ENCODE measurements at places on chromosomes 4 and X.

DNA sequence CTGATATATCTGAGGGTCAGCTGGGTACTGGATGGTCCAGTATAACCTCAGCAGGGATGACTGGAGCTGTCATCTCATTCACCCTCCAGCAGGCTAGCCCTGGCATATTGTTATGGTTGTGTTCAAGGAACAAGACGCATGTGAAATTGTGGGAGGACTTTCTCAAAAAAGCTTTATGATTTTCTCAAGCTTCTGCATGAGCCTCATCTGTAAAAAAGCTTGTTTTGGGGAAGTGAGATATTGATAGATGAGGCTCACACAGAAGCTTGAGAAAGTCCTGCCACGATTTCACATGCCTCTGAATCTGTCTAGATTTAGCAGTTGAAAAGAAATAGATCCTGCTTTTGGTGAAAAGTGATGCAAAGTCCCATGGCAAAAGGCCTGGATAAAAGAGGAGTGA, 93.4 kb downstream of the SPCS3 start:
- no peak for DNase-seq

DNA sequence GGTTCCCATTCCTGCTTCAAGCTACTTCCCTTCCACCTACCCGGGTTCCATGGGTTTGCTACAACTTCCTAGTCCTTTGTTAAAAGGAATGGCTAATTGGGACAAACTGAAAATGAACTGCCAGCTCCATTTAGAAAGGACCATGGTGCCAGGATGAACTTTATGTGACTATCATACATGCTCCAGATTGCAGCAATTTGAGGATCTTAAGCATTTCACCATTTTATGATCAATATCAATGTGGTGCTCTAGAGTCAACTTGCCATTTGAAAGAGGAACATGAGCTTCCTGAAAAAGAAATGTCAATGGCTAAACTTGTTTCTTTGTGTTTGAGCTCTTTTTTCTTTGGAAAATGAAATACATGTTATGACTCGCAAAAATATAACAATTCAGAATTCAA, 92.7 kb upstream of the IL15 start:
- no peak for DNase-seq

DNA sequence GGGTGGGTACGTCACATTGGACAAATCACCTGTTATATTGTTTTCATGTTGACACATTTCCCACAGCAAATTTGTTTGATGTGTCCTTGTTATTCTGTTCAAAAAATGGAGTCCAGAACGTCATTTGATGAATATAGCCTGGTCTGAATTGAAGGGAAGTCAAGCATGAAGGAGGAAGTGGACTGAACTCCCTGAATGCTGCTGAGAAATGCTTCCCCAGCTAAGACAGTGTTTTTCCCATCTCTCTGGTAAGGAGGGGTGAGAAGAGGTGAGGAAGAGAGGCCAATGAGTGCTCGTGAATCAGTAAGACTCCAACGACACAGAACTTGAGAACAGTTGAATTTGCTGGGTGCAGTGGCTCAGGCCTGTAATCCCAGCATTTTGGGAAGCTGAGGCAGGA, 127.4 kb downstream of the RBM47 start:
- DNase-seq: no peak

- DNase-seq: no peak
Observed at GRCh38 chr4:2334826-2335728, 73.2 kb upstream of the MXD4 start.

DNA sequence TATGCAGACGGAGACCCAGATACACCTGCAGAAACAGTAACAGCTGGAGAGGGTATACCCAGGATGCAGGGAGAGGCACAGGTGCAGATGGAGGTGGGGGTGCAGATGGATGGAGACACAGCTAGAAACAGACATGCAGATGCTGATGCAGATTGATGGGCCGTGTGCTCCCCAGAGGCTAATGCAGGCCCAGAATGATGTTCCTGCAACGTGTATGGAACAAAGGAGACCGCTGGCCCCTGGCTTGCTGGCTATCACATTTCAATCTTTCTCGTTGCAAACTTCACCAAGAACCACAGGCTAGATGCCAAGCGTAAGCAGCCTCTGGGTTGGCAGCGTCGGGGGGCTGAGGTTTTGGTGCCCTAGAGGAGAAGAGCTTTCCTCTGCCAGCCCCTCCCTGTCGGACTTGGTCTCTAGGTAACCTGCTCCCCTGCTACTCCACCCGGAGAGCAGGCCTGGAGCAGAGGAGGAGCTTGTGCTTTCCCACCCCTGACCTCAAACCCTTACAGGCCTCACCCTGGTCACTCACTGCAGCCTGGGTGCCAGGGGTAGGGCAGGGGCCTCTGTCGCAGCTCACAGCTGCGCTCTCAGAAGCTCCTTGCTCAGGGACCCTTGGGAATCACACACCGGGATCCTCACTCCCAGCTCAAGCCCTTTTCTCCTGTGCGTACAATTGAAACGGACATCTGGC, 69.0 kb upstream of the PSAPL1 start:
- no peak for DNase-seq

- no peak for DNase-seq
Observed at GRCh38 chrX:3963980-3964379, 250.5 kb upstream of the PRKX start.

- DNase-seq: no peak
Observed at GRCh38 chrX:72123471-72124185, 8.1 kb downstream of the RTL5 start.

- DNase-seq: no peak
Observed at GRCh38 chr4:111937368-111937767, 207.9 kb upstream of the FAM241A start.

GRCh38 chr4:135050086-135050717, 848.6 kb upstream of the PABPC4L start:
- no peak for DNase-seq

- DNase-seq: no peak
Observed at GRCh38 chrX:1031521-1032430, 180.7 kb downstream of the CRLF2 start.

- DNase-seq: no peak
Observed at GRCh38 chr4:39029752-39030694, 2.2 kb downstream of the TMEM156 start.

DNA sequence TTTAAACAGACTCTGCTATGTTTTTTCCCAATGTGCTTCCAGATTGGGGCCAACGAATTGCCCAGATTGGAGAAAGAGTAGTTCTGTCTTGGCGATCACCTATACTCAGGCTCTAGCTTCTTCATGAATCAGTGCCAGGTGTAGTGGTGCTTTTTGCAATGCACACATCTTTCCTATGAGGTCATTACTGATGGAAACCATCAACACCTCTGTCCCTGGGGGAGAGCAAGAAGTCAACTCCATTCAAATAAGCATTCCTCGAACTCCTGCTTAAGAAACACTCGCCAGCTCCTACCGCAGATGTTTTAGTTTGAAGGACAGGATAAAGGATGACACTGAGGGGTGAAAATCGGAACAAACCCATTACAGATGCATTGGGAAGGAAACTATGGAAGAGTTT, 156.5 kb upstream of the DKK2 start:
- no peak for DNase-seq

DNA sequence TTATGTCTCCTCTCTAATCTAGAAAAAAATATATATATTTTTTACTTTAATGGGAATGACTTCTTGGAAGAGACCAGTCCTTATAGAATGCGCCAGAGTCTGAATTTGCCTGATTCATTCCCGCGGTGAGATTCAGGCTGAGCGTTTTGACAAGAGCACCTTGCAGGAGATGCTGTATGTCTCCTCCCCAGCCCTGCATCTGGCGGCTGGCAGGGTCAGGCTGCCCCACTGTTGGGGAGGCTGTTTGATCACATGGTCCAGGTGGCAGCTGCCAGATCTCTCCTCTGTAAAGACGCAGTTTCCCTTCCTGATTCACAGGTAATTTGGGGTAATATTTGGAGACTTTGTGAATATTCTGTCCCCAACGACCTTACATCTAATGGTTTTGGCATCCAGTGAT, 9.7 kb downstream of the PDZD4 start:
- no peak for DNase-seq

DNA sequence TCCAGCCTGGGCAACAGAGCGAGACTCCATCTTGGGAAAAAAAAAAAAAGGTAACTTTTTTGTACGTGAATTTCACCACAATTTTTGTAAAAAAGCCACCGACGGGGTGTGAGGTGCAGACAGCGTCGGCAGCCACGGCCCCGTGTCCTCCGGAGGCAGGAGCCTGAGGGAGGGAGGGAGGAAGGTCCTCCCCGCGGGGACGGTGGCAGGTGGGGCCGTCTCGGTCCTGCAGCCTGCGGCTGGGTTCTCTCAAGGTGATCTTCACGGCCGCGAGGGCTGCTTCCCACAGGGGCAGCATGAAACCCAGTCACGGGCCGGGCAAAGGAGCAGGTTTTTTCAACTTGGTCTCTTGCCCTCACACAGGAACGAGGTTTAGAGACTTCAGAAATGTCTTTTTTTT, 14.0 kb downstream of the PLCXD1 start:
- no peak for DNase-seq

- DNase-seq: peak; percentile 60
Observed at GRCh38 chrX:154443992-154444754, at the start of gene FAM50A. TSS of gene FAM50A (plus strand) at chrX:154444141. CDS start at chrX:154444236, 95 bp downstream.

- DNase-seq: no peak
Observed at GRCh38 chr4:53732661-53733060, 141.4 kb upstream of the LNX1 start.

DNA sequence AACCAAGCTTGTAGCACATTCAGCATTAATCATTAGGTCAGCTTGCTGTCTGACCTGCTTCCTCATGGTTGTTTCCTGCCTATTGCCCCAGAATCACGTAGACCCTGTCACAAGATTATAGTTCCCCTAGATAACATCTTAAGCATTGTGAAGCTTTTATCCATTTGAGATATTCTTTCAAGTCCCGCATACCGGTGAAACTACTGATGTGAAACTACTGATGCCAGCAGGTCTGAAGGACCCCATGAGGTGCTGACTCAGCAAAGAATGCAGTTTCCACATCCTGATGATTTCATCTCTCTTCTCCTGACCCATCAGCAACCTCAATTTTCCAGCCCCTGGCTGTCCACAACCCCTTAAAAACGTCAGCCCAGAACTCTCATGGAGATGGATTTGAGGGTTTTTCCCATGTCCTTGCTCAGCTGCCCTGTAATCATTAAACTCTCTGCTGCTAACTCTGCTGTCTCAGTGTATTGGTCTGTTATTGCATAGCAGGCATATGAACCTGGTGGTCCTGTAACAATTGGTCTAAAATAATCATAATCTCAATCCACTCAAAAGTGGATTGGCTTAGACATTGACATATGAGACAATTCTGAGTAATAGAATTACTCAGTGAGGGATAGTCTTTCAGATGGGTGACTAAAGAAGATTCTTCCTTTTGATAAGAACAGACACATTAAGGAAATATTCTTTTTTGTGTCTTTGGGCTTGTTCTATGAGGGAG, 26.3 kb upstream of the UBA6 start:
- no peak for DNase-seq

- no peak for DNase-seq
Observed at GRCh38 chr4:112519689-112520597, 4.0 kb upstream of the NEUROG2 start.

DNA sequence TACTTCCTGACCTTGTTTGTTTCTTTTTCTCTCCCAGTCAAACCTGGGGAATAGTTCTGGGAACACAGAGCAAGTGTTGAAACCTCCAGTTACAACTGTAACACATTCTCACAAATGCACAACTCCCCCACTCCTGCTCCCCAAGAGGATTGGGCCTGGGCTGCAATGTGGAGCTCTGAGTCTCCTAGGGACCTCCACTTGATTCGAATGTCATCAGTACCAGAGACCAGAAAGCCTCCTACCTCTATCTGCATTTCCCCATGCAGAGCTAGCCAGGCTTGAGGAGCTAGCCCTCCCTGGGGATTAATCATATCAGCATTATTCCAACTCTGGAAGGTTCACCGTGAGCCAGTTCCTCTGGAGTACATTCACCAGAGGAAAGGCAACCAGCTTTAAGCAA, 41.7 kb upstream of the CITED1 start:
- no peak for DNase-seq

DNA sequence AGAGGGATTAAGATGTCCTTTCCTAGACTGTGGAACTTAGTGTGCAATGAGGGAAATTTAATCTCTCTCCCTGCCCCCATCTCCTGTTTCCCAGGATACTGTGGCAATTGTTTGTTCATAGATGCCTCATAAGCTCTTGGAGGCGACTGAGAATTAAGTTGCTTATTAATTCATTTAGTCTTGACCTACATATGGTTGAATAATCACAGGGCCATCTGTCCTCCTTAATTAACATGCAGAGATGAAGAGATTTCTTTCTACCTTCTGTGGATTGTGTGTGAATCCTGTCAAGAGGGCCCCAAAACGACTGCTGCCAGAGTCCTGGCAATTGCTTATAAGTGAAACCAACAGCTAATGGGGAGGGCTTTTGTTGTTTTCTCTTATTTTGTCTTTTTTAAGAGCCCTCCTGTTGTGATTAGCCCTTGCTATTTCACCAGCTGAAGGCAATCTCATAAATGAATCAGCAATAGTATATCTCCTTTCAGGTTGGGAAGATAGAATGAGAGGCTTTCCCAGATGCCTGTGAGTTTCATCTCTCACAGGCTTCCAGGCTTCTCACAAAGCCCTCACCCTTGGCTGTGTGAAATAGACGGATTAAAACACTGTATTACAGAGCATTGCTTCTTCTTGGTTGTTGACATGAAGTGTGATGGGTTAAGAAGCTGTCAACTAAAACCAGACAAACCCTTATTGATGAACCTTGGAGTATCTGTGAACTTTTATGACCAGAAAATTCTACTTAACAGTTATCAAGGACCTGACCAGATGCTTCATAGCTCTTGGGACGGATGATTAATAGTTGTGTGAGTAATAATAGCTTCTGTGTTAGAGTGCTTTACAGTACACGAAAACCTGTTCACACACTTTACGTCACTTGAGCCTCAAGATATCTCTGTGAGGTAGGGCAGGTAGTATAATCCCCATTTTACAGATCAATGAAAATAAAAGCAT, 58.5 kb downstream of the PGRMC2 start:
- DNase-seq: no peak

All from stimulated activated CD4-positive, alpha-beta T cell treated with anti-CD3 and anti-CD28 coated beads, Interleukin-2, amount 100 ng/mL, for 48 hours (primary cell).